Activated CD8-positive, alpha-beta memory T cell treated with anti-CD3 and anti-CD28 coated beads, Interleukin-2, amount 50 U/mL, for 48 hours (primary cell): ENCODE measurements at places on chromosomes 12 and 14.

DNA sequence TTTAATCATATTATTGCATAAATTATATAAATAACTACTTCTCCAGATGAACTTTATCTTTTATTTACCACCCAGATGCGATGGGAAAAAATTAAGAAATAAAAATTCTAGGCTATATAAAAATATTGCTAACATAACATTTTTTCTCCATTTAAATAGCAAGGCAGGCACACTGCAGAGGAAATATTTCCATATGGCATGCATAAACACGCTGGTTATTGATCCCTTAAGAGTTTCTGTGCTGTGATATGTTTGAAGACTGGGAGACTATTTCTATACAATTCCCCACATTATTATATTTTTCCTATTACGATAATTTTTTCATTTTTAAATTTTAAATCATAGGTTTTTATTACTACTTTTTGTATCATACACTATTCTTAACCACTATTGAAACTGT, 131.5 kb downstream of the C12orf50 start:
- DNase-seq: no peak

DNA sequence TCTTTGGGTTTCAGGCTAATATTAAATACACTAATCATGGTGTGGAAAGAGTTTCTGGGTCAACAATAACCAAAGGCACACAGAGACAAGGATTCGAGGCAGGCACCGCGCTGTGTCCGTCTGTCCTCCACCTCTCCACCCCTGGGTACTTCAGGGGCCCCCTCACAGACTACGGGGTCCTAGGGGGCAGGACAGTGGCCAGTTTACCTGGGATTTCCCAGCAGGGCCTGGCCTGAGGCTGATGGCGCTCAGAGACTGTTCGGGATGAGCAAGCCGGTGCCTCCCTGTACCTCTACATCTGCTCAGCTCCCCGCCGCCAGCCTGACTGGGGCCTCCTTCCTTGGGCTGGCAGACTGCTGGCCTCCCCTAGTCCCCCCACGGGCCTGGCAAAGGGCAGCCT, 18.1 kb upstream of the EIF5 start:
- DNase-seq: no peak

DNA sequence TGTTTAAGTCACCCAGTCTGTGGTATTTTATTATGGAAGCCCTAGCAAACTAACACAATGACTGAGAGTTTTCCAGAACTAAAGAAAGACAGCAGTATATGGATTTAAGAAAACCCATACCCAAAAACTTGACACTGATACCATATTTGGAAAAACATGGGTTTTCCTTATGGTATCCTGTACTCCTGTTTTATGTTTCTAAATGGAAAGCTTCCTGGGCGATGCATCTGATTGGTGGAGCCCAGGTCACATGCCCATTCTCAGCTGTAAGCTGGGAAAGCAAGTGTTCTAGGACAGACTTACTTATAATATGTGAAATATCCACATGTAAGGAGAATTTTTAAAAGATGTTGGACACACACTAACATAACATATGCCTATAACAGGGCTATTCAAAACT, 4.5 kb upstream of the RNASE4 start:
- DNase-seq: no peak

- DNase-seq: no peak
These were observed 154.1 kb upstream of the SYT10 start for GRCh38 chr12:33593753-33594152.

GRCh38 chr14:23632461-23633159, 3.6 kb upstream of the DHRS2 start:
- no peak for DNase-seq

DNA sequence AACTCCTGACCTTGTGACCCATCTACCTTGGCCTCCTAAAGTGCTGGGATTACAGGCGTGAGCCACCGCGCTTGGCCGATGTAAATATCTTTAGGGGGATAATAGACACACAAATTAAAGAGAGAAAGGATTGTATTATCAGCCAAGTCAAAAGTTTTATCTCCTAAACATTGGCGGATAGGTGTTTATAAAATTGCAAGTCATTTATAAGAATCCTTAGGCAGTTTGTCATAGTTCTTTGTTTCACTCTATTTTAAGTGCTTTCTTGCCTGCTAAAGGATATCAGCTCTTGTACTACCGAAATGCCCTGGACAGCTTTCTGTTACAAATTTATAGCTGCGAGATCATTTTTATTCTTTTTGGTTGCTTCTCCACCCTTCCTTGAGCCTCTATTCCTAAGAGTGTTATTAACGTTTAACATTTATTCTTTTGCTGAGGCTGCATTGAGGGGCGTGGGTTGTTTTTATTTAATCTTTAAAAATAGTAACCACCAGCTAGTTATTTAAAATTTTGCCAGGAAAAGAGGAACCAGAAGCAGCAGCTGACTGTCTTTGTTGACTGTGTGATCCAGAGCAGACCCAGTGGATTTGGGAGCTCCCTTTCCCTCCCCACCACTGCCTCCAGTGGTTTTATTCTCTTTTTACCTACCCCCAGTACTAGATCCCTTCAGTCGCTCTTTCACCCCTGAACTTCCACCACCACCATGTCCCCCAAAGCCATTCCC, 106.4 kb downstream of the DIP2B start:
- no peak for DNase-seq

DNA sequence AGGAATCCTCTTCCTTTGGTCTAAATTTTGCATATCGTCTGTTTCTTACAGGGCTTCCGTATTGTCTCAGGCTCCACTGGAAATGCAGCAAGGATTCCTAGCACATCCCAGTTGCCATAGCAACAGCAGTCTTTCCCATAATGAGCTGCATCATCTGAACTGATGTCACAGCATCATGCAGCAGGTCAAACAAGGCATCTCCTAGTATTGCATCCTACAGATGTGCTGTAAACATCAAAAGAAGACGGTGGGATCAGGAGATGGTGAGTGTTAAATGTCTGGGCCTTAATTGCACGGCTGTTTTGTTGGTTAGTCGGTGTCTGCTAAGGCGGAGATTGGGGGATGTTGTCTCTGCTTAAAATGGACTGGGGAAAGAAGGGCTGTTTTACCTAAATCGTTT, at the start of gene AKAP6:
AKAP6 (plus strand) TSS at position 153 of the 400 bp plus-strand sequence. CDS start 104,196 bp downstream, outside the sequence.
- no peak for DNase-seq

DNA sequence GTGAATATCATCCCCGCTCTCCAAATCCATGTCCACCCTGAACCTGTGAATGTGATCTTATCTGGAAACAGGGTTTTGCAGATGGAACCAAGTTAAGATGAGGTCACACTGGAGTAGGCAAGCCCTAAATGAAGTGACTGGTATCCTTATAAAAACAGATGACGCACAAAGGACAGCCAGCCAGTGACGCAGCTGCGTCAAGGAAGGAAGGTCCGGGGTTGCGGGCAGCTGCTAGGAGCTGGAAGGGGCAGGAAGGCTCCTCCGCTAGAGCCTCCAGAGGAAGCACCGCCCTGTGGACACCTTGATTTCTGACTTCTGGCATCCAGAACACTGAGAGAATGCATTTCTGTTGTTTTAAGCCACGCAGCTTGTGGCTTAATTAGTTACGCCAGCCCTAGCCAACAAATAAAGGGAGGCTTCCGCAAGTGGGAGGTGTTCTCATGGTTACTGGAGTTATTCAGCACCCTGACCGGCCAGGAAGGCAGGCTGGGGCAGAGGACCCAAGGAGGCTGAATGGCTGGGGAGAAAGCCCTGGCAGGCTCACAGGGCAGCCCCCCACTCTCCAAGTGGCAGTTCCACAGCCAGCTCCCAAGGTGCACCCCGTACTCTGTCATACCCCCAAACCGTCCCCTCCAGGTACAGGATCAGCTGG, 127.6 kb upstream of the NCOR2 start:
- DNase-seq: no peak

GRCh38 chr12:49503674-49504180, 35.1 kb upstream of the KCNH3 start:
- no peak for DNase-seq

GRCh38 chr12:83110424-83110823, 423.7 kb downstream of the TMTC2 start:
- no peak for DNase-seq

DNA sequence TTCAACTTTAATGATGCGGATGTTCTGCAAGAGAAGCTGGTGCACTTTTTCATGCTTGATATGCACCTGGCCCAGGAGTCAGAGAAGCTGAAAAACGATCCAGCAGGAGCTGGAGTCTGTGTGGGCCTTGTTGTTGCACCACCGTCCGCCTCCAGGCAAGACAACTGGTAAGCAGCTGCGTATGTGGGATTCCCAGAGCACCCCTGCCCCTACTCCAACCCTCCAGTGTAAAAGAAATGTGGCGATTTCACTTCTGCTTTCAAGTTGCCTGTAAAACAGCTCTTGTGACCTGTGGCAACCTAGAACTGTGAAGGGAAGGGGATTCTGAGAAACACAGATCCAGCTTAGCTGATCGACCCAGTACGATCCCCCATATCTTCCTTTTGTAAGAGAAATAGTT, 154.1 kb upstream of the PELI2 start:
- no peak for DNase-seq

GRCh38 chr14:22472935-22473854, 115.8 kb downstream of the DAD1 start:
- DNase-seq: no peak
